Gastroesophageal sphincter (tissue), 4 donors: ENCODE measurements at places on chromosomes 5 and 9. TPM values are rescaled to one million over a fixed set of nuclear protein-coding genes. Genes with fewer than 3 reads are reported as not detected.

SCGB3A2 gene
- total RNA-seq, result not detected

GRCh38 chr9:3525096-3525835 is 535 bp downstream of the RFX3 start:
- peak; percentile 3 for ATAC-seq

- ATAC-seq, result no peak
These were observed 60.4 kb downstream of the PSD2 start for GRCh38 chr5:139855946-139856540.

DNA sequence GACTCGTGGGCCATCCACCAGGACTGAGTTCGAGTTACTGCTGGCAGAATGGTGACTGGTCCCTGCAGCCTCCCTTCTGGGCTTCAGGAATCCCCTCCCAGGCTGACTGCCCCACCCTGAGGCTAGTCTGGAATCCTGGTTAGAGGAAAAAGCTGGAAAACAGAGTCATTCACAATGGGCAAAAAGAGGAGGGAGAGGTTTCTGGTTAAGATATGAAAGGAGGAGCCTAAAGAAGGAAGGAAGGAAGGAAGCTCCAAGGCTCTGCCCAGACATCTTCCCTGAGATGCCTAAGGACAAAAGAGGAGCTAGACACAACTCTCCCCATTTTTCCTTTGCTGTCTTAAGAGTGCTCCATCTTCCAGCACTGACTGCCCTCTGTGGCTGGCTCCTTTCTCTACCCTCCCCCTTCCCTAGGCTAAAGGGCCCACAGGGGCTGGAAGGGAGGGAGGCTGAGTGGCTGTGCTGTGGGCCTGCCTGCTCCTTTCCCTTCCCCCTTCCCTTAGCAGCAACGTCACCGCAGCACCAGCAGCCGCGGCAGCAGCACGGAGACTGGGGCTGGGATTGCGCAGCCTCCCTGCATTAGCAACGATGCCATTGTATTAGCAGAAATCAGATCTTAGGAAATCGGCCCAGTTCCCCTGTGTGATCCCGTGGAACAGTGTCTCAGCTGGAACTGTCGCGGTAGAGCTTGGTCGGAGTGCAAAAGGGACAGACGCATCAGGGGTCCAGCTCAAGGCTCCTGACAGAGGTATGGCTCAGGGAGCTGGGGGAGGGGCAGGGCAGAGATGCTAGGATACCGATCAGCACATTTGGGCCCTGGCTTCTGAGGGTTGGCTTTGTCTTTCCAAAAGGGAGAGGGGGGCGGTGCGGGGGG is 48.7 kb downstream of the RUSC2 start:
- peak; percentile 95 for ATAC-seq

DNA sequence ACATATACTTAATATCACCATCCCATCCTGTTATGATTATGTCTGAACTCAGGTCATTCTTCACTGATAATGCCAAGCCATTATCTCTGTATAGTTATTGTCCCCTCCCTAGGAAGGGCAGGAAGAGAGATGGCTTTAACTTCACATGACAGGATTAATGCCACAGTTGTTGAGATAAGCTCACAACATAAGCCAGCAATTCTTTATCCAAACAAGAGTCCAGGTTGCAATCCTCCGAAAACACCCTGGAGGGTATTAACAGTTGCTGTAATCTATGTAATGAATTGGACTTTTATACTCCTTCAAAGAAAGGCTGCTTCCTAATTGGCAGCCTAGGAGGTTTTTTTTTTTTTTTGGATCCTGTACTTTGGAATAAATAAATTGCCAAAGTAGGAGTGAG is 779.4 kb downstream of the SEMA5A start:
- ATAC-seq, result no peak

- ATAC-seq, result no peak
These were observed 728.0 kb upstream of the C9orf72 start for GRCh38 chr9:28301281-28301680.

GRCh38 chr9:12185856-12186255 is 507.3 kb upstream of the TYRP1 start:
- ATAC-seq, result no peak

DNA sequence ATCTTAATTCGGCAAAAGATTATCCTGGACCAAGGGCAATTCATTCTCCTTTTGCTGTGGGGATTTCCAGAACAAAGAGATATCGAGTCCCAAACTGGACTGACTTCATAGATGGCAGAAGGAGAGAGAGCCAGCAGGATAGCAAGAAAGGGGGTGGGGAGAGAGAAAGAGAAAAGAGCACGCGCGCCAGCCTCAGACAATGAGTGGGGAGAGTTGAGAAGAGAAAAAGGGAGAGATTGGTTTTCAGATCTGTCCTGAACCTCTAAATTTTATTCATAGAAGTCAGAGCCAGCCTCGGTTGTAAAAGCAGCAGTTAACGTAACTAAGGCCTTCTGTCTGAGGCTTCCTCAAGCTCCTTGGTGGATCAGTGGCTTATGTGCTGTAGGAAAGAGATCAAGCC is 55.3 kb upstream of the ALDH1B1 start:
- ATAC-seq, result no peak

- no peak for ATAC-seq
These were observed 132.8 kb downstream of the MUSK start for GRCh38 chr9:110801426-110801825.

DNA sequence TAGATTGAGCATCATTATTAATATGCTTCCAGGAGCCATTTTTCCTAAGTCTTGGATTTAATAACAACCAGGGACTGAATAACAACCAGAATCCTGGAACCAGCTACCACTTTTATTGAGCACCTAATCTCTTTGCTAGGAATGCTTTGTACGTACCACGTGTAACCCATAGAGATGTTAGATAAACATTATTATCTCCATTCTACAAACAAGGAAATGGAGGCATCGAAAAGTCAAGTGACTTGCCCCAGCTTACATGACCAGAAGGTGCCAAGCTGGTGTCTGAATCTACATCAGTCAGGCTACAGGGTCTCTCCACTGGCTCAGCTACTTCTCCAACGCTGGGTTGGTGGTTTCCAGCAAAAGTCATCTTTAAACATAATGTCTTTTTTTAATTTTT is 256.1 kb upstream of the ANKRD55 start:
- no peak for ATAC-seq

- no peak for ATAC-seq
These were observed 636.1 kb downstream of the PSAT1 start for GRCh38 chr9:78932849-78933627.
